Naive thymus-derived CD8-positive, alpha-beta T cell (primary cell): ENCODE measurements at places on chromosomes 2 and 18.

- DNase-seq, result peak; percentile 48
Observed at GRCh38 chr2:26463244-26464192, 14.4 kb downstream of the OTOF start.

DNA sequence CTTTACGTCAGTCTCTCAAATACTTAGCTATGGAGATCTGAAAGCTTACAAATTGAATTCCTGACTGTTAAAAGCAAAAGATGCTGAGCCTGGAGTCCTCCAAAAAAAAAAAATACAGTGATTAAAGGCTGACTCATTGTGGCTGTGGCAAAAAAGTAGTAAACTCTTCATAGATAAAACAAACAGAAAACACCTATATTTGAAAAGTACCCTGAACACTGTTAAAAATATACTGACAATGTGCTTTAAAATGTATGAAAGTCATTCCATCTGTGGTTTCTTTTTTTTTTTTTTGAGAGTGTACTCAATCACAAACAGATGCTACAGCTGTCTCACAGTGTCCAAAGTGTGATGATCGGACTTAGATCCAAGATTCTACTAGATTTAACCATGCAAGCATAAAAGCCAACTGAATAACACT is 267.6 kb upstream of the CYP26B1 start:
- no peak for DNase-seq

DNA sequence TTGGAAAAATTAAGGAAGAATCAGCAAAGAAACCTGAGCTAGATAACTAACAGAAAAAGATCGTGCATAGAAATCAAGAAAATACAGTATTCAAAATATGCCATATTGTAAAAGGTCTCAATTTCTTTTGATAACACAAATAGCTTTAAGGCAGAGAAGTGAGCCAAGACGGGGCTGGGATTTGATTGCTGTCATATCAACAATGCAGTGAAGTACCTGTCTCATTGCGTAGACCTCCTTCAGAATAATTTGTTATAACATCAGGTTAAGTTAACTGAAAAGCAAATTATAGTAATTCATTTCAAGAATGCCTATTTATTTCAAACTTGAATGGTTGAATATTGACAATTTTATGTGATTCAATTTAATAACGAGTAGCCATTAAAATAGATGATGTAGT is 453.8 kb upstream of the MAP2 start:
- DNase-seq, result no peak

DNA sequence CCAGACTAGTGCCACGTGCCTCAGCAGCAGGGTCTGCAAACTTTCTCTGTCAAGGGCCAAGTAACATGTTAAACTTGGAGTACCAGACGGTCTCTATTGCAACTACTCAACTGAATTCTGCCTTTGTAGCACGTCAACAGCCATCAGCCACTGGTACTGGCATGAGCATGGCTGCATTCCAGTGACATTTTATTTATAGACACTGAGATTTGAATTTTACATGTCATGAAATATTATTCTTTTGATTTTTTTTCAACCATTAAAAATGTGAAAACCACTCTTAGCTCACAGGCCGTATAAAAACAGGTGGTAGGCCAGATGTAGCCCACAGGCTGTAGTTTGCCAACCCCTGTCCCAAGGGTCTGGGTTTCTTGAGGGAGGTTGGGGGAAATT is 199.7 kb downstream of the TPGS2 start:
- no peak for DNase-seq

DNA sequence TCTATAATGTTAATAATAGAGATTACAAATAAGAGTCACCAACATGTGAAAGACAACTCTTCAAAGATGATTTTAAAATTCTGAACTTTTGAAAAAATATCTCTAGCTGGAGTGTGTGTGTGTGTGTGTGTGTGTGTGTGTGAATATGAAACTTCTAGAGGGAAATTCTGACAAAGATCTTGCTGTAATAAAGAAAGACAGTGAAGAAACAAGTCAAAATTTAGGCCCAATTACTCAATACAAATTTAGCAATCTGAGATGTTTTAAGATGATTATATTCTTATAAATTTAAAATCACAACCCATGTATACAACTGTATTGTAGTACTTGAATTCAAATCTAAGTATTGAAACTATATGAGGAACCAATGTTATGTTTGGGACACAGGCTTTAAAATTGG is 57.2 kb upstream of the UGP2 start:
- no peak for DNase-seq

DNA sequence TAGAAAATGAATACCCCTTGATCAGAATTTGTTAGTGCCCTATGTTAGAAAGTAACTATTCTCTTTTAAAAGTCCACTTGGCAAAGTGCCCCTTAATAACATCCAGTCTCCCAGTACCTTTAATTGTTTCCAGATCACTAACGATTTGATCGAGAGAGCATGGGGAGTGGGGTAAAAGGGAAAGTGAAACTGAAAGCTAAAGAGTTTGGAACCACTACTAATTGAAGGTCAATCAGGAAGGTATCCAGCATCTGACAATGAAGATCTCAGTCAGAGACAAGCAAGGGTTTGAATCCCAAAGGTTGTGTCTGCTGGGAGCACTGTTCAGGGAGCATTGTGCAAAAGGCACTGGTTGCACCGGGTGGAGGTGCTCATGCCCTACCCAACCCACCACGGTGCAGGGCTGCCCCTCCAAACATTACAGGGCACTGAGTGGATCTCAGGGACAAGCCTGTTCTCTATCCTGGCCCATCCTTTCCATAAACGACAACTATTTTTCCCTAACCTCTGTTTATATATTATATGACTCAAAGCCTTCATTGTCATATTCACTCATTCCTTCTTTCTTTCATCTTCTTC is 14.6 kb upstream of the RIT2 start:
- DNase-seq, result no peak

- DNase-seq, result no peak
Observed at GRCh38 chr2:40178171-40178778, 273.6 kb downstream of the SLC8A1 start.

GRCh38 chr18:29862824-29863223 is 1179.7 kb downstream of the DSC3 start:
- DNase-seq, result no peak

GRCh38 chr2:239190361-239190760 is 210.5 kb downstream of the HDAC4 start:
- no peak for DNase-seq

DNA sequence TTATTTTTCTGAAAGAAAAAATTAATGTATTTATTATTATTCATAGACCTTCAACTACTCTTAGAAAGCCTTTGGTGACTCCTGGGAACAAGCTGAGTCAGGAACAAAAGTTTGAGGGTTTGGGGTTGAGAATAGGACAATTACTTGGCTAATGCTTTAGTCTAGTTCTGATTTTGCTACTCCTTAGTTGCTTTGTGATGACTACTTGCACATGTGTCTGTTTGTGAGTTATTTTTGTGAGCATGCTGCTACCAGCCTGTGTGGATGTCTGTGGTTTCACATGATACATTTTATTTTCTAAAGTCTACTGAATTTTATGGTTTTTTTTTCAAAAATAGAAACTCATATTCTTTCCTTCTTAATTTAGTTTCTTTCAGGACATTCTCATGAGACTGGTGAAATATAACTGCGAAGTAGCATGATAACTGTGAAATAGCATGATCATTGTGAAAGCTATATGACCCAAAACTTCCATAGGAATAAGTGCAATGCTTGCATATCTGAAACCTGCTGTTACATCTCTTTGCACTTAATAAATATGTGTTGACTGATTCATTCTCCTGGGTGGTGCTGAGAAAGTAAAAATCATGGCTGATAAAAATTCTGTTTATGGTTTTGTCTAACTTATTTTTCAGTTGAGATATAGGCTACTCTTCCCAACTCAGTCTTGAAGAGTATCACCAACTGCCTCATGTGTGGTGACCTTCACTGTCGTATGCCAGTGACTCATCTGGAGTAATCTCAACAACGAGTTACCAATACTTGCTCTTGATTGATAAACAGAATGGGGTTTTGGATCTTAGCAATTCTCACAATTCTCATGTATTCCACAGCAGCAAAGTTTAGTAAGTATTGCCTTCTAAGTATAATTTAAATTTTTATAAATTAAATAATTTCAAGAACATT is 17.9 kb upstream of the IL18R1 start:
- no peak for DNase-seq

DNA sequence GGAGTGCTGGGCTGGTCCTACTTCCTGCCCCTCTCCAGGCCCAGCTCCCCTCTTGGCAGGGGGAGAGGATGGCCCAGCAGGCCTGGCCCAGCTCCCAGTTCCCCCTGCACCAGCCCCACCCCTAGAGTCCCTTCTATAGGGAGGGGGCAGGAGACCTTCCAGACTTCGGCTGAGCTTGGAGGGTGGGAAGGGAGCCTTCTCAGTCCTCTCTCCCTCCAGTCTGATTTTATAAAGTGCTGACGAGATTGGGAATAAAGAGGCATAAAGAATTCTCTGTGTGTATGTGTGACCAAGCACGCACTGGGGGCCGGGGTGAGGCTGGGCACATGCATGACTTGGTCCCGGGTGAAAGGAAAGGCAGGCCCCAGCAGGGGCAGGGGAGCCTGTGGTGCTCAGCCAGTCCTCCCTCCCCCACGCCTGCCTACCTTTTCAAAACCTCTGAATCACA is 5.1 kb downstream of the CHPF start:
- no peak for DNase-seq

DNA sequence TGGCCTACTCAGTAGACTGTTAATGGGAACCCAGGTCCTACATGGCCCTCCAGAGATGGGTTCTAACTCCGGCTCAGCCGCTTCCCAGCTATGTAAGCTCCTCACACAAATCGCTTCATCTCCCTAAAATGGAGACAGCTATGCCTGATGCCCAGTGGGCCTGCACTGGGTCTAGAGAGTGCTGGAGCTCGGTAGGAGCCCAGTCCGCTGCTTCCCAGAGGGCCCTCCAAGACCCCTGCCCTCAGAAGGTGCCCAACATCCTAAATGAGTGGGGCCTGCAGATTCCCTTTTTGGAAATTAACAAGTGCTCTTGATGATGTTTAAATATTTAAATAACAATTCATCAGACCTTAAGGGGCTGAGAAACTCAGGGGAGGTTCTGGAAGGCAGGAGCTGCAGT is 47.1 kb downstream of the HS1BP3 start:
- no peak for DNase-seq

GRCh38 chr2:235263205-235264120 is 230.4 kb upstream of the AGAP1 start:
- no peak for DNase-seq

- DNase-seq, result no peak
Observed at GRCh38 chr2:39679805-39680204, 14.1 kb downstream of the TMEM178A start.

- no peak for DNase-seq
Observed at GRCh38 chr2:229265727-229266126, 5.4 kb downstream of the PID1 start.

DNA sequence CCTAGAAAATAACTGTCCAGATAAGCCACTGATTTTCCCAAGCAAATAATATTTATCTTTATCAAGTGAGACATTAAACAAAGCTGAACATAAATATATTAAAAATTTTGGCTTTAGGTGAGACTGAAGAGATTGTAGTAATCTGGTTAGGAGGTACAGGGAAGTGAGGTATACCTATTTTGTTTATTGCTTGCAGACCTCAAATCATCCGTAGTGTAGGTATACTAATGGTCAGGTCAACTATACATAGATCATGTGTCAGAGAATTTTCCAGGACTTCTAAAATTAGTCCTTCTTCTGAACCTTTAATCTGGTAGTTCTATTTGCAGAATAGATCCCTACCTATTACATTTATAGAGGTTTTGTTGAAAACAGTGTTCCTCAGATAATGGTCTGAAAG is 41.5 kb downstream of the SP140 start:
- DNase-seq, result no peak

GRCh38 chr2:164810843-164811242 is 30.8 kb downstream of the COBLL1 start:
- no peak for DNase-seq

DNA sequence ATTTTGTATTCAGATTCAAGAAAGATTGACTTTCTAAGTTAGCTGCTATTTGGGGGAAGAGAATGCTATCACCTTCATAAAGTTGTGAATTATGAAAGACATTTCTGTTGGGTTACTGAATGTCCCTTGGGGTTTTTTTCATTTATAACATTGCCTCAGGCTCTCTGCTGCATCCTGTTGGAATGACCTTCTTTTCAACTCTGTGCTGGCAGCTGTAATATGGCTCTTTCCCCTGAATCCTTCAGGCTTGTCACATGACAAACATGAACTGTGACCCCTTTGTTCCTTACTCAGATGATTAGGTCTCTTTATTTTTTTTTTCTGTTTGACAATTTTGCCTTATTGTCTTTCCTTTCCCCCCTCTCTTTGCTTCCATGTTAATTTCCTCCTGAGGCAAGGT is 159.8 kb downstream of the TAF4B start:
- no peak for DNase-seq

- DNase-seq, result no peak
Observed at GRCh38 chr2:31440764-31441163, 26.2 kb upstream of the XDH start.

DNA sequence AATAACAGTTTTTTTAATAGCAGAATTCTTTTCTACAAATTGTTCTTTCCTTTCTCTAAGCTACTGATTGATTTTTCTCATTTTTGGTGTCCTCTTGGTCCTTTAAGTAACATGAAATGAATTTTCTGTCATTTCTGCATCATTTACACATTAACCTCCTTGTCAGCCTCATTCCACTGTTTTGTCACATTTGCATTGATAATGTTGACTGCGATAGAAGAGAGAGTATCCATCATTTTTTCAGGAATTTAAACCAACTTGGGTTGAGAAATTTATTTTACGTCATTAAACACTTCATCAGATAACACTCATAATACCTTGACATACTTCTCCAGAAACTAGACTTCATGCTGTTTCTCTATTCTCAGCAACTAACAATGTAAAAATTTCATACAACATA is 422.2 kb downstream of the LRRTM4 start:
- no peak for DNase-seq

DNA sequence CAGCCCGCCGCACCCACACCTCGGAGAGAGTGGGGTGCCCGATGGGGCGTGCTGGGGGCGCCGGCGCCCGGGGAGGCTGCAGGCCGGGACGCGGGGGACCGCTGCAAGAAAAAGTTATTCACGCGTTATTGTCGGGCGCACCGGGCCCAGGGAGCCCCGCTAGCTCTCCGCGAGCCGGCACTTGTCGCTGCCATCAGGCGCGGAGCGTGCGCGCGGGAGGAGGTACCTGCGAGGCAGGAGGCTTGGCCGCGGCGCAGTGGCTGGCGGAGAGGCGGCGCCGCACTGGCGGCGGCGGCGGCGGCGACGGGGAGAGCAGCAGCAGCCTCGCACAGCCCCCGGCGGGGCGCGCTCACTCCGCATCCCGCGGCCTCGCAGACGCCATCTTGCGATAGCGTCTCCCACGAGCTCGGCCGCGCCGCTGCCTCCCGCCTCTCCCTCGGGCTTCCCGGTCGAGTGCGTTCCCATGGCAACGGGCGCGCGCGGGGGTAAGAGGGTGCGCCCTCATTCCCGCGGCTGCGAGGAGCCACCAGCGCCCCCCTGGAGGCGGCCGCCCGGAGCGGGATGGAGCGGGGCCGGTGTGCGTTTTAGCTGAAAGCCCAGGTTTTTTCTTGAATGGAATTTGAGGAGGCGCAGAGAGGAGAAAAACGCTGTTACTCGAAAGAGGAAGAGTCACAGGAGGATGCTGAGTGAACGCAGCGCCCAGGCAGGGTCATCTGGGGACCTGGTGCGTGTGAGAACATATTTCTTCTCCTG is at the start of gene CHN1:
TSS of gene CHN1 (minus strand) at position 402 of the 753 bp plus-strand sequence. CDS start 469 bp downstream, outside the sequence.
- DNase-seq, result peak; percentile 62
